Epithelial cell of proximal tubule (primary cell): ENCODE measurements at places on chromosomes 4 and X. TPM values are rescaled to one million over a fixed set of nuclear protein-coding genes. Genes with fewer than 3 reads are reported as not detected.

The MND1 gene
- total RNA-seq, result 15.2 and 30.0 TPM in 2 replicates

The TRPC3 gene
- total RNA-seq, result 0.06 and 0.07 TPM in 2 replicates

The TMEM156 gene
- 2.3 and 9.1 TPM in 2 replicates for total RNA-seq

The MMGT1 gene
- total RNA-seq, result 16.5 and 20.9 TPM in 2 replicates
